Esophagus squamous epithelium (tissue), 5 donors: ENCODE measurements at places on chromosomes 7 and 10.

DNA sequence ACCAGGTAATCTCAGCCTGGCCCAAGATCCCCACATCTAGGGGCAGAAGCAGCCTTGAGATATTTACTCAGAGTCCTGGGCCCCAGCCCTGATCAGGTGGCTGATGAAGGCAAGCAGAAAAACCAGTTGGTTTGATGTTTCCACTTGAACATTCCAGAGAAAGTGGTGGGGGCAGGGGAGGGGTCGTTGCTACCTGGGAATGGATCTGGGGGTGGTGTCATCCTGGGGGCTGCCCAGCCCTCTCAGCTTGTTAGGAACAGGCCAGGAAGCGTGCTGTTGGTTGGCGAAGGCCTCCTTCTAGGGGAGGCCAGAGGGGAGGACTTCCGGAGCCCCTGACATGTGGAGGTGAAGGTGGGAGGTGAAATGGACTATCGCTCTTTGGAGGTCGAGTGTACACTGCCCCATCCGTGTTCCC is 3.7 kb upstream of the ABHD11 start:
- no peak for DNase-seq

DNA sequence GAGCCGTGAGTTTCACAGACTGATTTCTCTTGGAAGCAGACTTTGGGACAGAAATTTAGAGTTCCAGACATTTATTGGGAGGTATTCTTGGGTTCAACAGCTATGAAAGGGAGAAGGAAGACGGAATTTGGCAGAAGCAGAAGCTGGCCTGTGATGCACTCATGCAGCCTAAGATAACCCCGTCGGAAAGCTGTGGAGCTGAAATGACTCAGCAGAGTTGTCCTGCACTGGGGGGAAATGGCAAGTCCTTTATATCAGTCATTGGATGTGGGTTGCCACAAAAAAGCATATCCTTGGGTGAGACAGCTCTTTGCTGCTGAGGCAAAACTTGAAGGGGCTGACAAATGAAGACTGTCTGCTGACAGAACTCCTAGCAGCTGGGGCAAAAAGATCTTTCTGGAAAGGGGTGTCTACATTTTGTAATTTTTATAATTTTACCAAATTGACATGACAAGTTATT is 11.5 kb upstream of the MICU1 start:
- no peak for DNase-seq

- DNase-seq = no peak
Observed at GRCh38 chr10:78829565-78829964, 239.2 kb upstream of the ZMIZ1 start.

DNA sequence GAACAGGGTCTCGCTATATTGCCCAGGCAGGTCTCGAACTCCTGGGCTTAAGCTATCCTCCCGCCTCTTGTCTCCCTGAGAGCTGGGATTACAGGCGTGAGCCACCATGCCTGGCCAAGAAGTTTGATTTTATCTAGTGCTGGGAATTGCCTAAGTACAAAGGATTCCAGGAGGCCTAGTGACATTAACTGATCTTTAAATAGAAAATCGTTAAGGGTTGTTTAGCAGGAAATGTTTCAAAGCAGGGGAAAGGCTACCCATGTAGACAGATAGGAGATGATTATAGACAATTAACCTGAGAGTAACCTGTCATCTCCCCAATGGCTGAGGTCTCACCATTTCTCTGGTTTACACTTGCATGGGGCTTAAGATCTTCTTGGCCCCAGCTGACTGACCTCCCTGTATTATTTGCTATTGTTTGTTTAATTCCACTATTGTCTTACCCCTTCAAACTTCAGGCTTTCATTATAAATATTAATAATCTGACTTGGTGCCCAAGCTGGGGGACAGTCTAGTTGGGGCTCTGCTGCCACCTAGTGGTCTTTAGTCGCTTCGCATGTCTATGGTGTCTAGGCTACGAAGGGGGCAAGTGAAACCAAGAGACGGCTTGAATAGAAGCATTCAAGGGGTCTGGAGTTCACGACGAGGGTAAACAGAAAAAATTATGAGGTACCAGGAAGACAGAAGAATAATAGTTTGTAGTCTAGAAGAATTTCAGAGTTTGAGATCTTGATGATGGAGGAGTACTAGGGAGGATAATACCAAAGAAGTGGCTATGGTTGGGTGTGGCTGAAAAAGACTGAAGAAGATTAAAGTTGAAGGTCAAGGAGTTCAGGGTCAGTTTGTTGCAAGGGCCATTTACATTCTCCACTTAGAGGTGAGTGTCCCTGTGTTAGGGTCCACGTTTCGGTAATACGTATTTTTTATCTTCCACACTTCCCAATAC is 40.4 kb upstream of the BPGM start:
- DNase-seq = no peak

DNA sequence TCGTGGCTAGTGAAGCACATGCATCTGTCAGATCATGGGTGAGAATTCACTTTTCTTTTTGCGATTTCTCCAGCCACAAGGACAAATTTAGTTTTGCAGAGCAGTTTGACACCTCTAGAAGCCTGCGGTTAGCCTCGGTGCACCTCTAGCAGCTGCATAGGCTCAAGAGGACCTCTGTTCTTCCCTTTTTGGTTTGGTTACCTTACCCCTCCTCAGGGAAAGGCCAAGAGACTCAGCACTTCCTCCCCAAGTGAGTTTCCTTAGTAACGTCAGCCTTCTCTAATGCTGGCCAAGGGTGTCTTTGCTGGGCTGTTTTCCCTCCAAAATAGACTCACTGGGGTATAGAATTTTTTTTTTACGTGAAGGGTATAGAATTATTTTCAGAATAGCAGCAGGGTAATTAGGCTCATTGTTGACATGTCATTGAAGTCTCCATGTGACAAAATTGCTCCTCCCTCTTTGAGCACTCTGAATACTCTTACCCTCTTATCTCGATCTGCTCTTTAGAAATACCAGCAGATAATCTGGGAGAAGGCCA is 97.8 kb downstream of the AUTS2 start:
- no peak for DNase-seq

DNA sequence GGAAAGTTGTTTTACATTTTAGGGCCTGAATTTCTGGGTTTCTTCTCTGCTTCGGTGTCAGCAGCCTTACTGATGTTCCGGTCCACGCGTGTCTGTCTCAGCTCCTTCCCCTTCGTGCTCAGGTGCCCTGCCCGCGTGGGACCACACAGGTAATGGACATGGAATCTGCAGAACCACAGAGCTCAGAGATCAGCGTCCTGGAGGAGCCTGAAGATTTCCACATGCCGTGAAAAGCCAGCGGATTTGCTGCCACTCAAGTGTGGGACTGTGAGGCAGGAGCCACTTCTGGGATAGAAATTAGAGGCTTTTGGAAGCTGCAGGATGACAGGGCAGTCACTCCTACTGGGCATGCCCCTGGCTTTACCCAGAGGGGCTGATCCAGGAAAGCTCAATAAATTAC is 666.1 kb upstream of the FOXK1 start:
- no peak for DNase-seq

GRCh38 chr10:68087685-68088401 is 12.8 kb upstream of the HERC4 start:
- no peak for DNase-seq

DNA sequence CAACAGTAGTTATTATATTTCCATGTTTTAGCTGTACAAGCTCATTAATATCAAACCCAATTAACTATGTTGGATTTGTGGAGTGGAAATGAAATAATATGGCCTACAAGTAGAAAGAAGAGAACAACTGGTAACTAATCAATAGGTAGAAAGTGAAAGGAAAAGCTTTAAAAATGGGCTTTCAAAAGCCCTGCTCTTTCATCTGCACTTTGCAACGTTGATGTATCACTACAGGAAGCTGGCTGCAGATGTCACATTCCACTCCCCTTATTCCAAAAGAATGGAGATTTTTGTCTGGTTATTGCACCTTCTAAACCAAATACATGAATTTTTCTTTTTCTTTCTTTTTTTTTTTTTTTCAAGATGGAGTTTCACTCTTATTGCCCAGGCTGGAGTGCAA is 11.7 kb upstream of the MKI67 start:
- DNase-seq = no peak

GRCh38 chr10:27642023-27642589 is 103.5 kb downstream of the MKX start:
- DNase-seq = no peak

DNA sequence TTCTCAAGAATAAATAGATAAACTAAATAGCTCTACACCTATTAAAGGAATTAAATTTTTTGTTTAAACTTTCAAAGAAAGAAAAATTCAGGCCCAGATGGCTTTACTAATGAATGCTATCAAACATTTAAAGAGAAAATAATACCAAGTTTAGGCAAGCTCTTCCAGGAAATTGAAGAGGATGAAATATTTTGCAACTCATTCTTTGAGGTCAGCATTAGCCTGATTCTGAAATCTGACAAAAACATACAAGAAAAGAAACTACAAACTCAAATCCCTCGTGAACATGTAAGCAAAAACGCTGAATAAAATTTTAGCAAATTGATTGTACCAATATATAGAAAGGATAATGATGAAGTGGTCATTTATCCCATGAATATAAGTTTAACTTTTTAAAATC is 93.4 kb downstream of the RTKN2 start:
- no peak for DNase-seq

GRCh38 chr7:100829150-100829716 is 1.9 kb upstream of the EPHB4 start:
- DNase-seq = no peak

- DNase-seq = no peak
Observed at GRCh38 chr7:12320987-12321647, 82.5 kb downstream of the VWDE start.

GRCh38 chr7:20784388-20785156 is 2.1 kb downstream of the SP8 start:
- DNase-seq = no peak

DNA sequence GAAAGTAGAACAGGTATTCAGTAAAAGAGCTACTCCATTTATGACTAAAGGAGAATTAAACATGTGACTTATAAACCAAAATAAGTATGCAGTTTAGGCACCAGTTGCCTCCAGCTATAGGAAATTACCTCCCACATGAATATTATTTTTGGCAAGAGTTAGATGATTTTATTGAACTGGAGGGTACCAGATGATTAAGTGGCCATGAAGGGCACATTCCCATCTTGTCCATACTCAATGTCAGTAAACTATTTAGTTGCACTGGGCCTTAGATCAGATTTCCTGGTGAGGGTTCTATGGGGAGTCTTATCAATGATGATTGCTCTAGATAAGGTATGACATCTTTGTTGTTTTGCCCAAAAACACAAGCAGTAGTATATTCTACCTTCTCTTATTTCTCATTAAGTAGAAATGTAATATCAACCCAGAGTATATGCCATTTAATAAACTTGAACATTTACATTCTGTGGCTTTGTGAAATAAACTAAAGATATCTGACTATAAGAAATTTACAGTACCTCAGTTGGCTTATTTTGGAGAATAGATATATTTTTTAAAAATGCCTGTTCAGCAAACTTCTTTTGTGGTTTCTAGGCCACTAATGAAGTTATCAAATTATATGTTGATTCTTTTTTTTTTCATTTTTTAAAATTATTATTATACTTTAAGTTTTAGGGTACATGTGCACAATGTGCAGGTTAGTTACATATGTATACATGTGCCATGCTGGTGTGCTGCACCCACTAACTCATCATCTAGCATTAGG is 145.3 kb downstream of the SEMA3A start:
- DNase-seq = no peak

DNA sequence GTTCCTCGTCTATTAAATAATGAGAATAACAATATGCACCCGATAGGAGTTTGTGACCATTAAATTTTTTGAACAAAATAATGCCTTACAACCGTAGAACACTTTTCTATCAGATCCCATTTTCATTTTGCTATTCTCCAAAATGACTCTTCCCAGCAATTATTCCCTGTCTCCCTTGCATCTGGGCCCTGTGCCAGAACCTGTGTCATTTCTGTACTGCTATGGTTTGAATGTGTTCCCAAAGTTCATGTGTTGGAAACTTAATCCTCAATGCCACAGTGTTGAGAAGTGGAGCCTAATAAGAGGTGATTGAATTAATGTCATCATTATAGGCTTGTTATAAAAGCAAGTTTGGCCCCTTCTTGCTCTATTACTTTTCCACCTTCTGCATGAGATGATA is 33.2 kb upstream of the SMNDC1 start:
- DNase-seq = no peak

DNA sequence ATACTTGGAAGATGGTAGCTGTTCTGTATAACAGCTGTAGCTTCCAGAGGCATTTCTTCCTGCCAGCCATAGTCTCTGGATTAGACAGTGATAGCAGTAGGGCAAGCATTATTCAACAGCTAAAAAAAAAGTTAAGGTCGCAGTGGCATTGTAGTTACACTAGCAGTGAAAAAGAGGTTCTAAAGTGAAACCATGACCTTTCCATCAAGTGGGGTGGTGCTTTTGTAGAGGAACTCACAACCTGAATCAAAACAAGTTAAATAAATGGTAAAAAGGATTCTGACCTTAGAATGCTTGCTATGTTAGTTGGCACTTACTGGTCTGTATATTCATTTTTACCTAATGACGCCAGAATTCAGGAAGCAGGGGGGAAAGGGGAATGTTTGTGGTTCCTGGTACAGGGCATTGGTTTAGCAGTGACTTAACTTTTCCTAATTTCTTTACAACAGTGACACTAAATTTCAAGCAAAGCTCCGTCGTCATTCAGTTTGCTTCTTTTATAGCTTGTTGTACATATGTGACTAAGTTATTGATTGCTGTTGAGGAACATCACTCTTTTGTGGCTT is 55.0 kb downstream of the GBF1 start:
- DNase-seq = no peak

DNA sequence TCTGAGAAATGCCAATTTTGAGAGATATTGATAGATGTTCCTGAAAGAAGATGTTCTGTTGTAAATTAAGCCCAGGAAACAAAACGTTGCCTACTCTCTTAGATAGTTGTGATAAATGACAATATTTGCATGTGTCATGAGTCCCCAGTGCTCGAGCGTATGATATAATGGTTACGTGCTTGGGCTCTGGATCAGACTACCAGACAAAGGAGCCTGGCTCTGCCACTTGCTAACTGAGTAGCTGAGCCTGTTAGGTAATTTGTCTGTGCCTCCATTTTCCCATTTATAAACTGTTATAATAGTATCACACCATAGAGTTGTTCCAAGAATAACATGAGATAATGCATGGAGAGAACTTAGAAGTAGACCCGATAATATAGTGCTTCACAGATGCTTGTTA is 1.8 kb downstream of the A1CF start:
- no peak for DNase-seq

DNA sequence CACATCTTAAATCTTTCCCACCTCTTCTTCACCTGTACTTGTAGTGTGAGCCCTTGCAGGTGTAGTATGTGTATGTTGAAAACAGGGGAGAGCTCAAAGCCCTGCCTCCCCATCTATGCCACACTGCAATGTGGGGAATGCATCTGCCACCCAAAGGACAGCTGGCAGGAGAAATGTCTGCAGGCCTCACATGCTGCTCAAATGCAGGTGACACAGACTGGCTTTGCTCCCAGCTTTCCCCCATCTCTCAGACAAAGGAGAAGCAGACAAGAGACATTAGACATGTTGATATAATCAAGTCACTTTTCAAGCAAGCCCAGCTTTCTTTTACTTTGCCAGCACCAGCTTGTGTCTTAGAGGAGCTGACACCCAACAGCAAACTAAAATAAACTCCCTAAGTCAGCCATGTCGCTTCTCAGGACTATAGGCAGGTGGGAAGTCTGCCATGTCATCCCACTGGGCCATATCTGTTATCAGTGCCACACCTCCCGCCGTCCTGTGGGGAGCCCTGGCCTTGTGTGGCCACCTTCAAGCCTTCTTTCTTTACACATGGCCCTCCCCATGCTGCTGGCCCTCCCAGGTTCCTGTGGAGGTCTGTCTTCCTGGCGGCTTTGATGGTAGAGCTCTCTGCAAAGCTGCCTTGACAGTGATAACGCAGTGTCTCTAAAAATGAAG is 102.1 kb downstream of the CXCL12 start:
- DNase-seq = no peak
